Right renal pelvis (tissue), 4 donors: ENCODE measurements at places on chromosomes 1 and 21.
A peak's percentile ranks its signal among the peaks of the same experiment; 100 is the strongest.

- no peak for DNase-seq
Measured at GRCh38 chr21:45209046-45209445, 78.6 kb downstream of the POFUT2 start.

DNA sequence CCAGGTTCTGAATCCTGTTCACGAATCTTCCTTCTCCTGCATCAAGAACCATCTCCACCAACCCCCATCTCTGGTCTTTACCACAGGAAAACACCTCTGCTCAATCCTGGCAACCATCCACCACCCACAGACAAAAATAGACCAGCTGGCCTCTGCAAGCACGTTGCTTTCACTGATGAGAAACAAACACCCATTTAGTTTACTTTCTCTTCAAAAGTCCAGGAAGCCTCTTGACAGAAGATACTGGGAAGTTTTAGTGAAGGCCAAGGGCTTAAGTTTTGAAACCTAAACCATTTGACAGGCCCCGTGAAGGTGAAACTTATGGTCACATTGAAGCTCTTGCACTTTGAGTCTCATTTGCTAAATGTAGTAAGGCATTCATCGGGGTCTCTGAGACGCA, 122.6 kb upstream of the PPP2R5A start:
- DNase-seq = no peak

DNA sequence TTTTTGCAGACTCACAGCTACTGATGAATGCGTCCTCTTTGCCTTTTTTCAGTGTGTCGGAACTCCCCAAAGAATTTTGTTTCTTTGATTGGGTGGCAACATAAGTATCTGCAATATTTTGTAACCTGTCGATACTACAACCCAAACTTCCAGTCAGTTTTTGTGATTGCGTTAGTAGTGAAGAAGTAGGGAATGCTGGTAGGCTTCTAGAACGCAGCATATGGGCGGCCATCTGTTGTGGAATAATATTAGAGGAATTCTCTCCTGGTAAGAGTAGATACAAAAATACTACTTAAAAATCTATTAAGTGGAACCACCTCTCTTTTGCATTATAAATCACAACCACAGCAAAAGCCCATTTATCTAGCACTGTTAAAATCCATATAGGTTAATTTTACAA, 107.4 kb downstream of the LYST start:
- DNase-seq = no peak

DNA sequence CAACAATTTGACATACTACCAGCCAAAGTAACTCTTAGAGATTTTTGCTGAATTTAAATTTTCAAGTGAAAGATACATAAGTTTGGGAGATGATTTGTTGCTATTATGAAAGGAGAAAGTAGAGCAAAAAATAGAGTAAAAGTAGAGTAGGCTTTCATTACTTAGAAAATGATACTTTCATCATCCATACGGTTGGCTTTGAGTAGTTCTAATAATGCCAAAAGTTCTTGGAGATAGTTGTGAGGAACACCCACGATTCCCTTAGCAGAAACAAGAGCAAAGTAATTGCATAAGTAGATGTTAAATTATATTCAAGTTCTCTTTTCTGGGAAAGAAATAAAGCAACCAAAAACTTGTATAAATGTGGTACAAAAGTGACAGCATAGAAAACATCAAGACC, 95.0 kb upstream of the VAV3 start:
- DNase-seq = no peak

- no peak for DNase-seq
Measured at GRCh38 chr1:65615859-65616258, 176.8 kb upstream of the PDE4B start.

GRCh38 chr1:58857680-58858673, 74.1 kb upstream of the JUN start:
- DNase-seq = no peak

GRCh38 chr1:18179009-18179408, 71.4 kb downstream of the IGSF21 start:
- DNase-seq = no peak

DNA sequence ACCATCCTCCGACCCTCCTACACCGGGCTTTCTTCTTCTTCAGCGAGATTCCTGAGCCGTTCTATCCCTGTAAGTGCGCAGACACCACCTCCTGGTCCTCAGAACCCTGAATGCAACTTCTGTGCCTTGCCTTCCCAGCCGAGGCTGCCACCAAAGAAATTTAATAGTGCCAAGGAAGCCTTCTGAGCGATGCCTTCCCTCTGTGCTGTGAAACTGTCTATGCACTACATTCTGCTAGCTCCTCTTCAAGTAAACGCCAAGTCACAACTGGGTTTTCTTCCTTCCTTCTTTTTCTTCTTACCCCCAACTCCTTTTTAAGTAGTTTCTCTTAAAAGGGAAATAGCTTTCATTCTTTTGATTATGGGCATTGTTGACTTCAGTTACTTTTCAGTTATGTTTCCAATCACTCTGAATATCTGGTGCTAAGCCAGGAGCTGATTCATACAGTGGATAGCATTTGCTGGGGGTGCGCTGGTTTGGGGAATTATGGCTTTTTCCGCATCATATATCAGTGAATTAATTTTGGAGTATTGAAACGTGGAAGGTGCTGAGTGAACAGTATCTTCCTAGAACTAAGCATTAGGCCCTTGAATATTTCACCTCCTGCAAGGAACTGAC, 38.6 kb upstream of the GPR88 start:
- DNase-seq = no peak

GRCh38 chr1:39076127-39076798, 50.1 kb downstream of the NDUFS5 start:
- DNase-seq = no peak

DNA sequence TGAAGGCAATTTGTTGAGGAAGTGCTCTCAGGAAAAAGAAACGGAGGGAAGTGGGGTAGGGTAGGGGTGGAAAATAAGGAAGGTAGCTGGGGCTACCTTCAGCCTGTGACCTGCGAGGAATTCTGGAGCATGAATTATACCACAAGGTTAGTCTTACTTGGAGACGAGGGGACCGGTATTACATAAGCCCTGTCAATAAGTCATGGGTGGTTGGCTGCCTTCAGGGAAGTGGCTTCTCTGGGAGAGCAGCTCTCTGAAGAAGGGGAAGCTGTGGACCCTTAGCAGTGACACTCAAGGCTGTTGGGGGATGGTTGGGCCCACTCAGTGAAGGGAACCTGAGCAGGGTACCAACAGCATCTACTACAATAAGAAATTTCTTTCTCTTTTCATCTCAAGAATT, 111.3 kb downstream of the TNFSF18 start:
- DNase-seq = no peak

DNA sequence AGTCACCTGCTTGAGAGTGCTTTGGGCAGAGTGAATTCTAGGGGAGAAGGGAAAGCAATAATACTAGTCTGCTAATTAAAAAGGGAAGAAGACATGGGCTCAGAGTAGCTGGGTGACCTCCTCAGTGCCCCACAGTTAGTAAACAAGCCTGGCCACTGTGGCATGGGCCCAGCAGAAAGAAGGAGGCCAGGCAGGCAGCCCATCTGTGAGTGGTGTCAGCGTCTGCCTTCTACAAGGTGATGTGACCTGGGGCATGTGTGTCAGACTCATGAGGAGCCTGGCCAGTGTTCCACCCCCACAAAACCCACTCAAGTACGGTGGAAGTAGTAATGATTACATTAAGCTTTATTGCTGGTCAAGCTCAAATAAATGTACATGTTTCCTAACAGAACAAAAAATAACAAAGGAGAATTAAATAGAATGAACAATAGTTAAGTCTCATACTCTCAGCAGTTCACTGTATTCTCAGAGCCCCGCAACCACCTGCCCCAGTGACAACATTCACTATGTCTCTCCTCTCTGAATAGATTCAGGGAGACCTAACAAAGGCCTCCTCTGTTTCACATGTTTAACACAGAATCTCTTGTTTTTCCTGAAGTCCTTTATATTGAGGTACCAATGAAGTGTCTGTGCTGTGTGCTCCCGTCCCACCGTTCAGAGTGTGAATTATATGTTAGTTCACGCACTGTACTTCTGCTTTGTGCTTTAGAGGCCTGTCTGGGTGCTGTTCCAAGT, 32.5 kb downstream of the SLC22A15 start:
- no peak for DNase-seq

GRCh38 chr1:93221913-93222312, 41.4 kb downstream of the CCDC18 start:
- DNase-seq = no peak

- DNase-seq = no peak
Measured at GRCh38 chr1:65174585-65174984, 26.6 kb downstream of the AK4 start.

- DNase-seq = no peak
Measured at GRCh38 chr1:39084191-39084590, 58.0 kb downstream of the NDUFS5 start.

GRCh38 chr1:27952147-27952546, 7.6 kb upstream of the XKR8 start:
- no peak for DNase-seq

DNA sequence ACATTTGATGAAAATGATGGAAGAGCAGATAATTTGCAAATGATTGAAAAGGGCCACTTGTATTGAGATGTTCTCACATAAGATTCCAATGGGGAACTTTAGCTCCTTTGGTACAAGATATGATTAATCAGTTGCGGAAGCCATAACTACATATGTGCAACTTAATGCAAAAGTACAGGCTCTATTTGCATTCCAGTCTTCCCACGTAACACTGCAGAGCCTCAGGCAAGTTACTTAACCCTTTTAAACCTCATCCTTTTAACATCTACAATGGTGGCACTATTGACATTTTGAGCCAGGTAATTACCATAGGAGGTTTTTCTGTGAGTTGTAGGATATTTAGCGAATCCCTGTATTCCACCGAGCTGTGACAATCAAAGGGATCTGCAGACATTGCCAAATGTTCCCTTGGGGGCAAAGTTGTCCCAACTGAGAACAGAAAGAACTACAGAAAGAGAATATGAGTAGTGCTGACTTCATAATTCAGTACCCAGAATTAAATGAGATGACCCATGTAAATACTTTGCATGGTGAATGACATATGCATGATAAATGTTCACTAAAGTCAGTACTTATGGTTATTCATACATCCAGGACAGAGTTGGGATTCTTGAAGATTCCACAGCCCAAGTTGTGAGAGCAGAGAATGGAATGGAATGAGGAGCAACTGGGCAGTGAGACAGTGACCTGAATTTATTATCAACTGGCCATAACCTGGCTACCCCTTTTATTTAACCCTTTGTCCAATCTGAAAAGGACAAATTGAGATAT, 62.6 kb downstream of the SPAG17 start:
- no peak for DNase-seq

GRCh38 chr1:197958438-197959305, 41.5 kb downstream of the LHX9 start:
- DNase-seq = peak; percentile 12

GRCh38 chr1:33137800-33138199, 44.0 kb downstream of the TRIM62 start:
- DNase-seq = no peak

GRCh38 chr1:232966663-232967062, 16.3 kb downstream of the NTPCR start:
- no peak for DNase-seq

DNA sequence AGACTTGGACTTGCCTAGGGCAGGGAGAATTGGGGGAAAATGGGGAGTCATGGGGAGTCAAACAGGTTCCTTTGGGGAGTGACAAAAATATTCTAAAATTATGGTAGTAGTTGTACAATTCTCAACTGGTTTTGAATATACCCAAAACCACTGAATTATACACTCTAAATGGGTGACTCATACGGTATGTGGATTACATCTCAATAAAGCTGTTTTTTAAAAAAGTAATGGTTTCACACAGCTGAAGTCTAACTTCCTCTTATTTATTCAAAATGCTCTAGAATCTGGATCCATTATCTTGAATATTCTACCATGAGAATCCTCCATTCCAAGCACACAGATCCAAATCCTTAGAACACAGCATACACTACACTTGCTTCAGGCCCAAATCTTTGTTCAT, 11.1 kb downstream of the EIF4G3 start:
- no peak for DNase-seq

DNA sequence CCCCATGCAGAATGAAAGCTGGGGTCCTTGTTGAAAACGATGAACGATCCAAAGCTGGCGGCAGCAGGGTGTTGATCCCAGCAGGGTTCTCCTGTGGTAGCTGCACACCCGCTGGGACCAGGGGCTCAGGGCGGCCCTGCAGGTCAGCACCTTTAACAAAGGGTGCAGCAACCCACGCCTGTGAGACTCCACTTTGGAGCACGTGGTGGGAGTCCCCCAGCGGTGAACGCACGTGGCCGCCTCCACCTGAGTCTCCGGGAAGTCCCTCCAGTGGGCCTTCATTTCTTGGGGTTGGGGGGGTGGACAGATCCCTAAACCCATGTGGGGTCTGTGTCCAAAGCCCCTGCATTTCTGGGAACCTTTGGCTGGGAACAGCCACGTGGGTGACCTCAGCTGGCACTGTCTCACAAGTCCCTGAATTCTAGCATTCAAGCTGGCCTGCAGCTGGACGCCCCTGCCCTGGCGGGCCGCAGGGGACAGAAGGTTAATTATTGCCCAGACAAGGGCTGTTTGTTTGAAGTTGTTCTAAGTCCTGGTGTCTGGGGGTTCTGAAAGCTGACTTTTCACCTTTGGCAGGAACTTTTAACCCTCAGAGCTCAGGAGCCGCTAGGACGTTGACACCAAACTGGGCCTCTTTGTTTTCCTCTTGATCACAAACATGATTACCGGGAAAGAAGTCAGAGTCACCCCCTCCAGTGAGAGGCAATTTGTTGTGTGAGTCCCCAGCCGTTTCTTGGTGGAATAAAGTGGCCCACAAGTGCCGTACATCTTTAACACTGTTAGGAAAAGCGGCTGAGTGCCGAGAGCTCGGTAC, 64.5 kb downstream of the COL18A1 start:
- DNase-seq = no peak

- no peak for DNase-seq
Measured at GRCh38 chr21:29075706-29076466, 2.4 kb upstream of the CCT8 start.

DNA sequence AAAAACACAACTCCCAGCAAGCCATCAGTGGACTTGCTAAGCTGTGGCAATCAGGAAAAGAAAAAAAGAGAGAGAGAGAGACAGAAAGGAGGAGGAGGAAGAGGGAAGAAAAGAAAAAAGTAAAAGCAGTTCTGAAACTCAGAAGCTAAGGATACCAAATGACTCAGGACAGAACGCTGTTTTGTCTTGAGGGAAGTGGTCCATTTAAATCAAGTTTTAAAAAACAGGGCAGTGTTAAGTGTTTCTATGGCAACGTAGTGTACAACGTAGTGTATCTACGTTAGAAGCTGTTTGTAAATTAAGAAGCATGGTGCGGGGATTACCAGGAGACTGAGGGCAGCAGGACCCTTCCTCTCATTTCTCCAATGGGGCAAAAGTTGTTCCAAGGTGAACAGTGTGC, 5.8 kb downstream of the ADORA3 start:
- DNase-seq = no peak

DNA sequence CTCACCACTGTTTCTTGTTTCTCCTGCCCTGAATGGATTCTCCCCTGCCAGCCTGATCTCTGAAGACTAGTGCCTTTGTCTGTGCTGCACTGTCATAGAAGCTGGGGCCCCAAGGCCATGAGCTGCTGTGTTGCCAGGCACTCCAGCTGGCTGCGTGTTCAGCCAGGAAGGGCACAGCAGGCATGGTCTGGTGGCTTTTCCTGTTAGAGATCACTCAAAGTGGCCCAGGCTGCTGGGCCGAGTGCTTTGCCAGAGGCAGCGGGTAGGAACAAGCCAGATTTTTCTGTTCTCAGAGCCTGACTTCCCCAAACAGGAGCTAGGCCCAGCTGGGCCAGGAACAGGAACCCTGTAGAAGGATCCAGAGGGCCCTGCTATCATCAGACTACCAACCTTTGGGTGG, 5.2 kb downstream of the ADPRS start:
- DNase-seq = no peak
